Esophagus muscularis mucosa (tissue), 4 donors: ENCODE measurements at places on chromosomes 2 and 18. TPM values are rescaled to one million over a fixed set of nuclear protein-coding genes. Genes with fewer than 3 reads are reported as not detected.
A peak's percentile ranks its signal among the peaks of the same experiment; 100 is the strongest.

Gene ACKR3
- total RNA-seq, result 52.9 TPM

Gene OTOS
- not detected for total RNA-seq

Gene MMADHC
- 134 TPM for total RNA-seq

Gene LYPD6
- 0.83 TPM for total RNA-seq

Gene CD8B2
- total RNA-seq, result not detected

Gene MGAT4A
- total RNA-seq, result 9.9 TPM

Gene RAB11FIP5
- 34.8 TPM for total RNA-seq

Gene SPATA3
- not detected for total RNA-seq

DNA sequence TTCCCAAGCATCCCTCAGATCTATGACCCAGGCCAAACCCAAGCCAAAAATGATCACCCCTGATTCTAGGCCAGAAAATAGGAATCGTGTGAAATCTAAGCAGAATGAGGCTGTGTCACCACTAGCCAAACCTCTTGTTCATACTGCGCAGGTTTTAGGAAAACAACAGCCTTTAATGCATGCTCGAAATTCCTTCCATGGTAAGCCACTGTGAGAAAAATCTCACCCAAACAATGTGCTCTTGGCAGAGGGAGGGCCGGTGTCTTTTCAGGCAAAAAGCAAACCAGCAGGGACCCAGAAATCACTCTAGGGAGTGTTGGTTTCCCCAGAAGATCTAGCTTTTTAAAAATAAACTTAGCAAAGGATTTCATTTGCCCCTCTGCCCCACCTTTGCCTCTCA, 71.2 kb upstream of the FOSL2 start:
- no peak overlapping the region for H3K27ac ChIP-seq
- DNase-seq, result peak; percentile 55
- H3K36me3 ChIP-seq, result peaks cover 3% of the 10 kb centered on the region
- no peak overlapping the region for H3K4me3 ChIP-seq

GRCh38 chr18:49486606-49486952, 455 bp downstream of the C18orf32 start:
- peaks cover 56% of the 10 kb centered on the region for H3K4me1 ChIP-seq
- peak overlapping the region; percentile 97 for H3K27ac ChIP-seq
- peak overlapping the region; percentile 91 for H3K4me3 ChIP-seq
- no peak for DNase-seq
- peaks cover 48% of the 10 kb centered on the region for H3K36me3 ChIP-seq
- no peaks in the 10 kb centered on the region for H3K27me3 ChIP-seq

DNA sequence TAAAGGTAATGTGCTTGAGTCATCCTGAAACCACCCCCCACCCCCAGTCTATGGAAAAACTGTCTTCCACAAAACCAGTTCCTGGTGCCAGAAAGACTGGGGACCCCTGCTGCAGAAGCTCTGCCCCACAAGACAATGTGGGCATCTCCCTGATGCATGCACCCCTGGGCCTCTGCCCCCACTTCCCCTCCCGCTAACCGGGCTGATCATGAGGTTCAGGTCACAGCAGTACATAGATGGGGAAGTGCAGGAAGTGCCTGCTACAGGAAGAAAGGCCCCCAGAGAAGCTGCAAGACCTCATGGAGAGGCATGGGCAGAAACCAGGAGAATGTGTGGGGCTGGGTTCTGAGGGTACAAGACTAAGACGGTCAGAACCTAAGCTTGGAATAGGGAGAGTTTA, 243.4 kb upstream of the ID2 start:
- H3K4me1 ChIP-seq, result no peaks in the 10 kb centered on the region
- H3K27ac ChIP-seq, result no peak overlapping the region
- no peaks in the 10 kb centered on the region for H3K27me3 ChIP-seq
- no peak for DNase-seq
- no peak overlapping the region for H3K4me3 ChIP-seq
- no peaks in the 10 kb centered on the region for H3K36me3 ChIP-seq

DNA sequence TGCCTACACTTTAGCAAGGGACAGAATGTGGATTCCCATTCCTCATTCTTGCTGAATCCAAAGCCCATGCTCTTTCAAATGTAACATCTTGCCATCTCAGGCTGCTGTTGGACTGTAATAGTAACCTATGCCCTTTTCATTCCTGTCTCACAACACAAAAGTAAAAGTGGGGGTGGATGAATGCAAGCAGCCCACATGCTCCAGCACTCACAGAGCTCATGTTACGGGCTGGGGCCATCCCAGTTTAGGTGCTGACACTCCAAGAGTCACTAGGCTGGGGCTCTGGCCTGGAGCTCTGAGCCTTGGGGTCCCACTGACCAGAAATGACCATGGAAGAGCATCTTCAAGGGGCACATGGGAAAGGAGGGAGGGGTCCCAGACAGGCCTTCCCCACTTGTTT, 47.6 kb downstream of the CCBE1 start:
- no peak for DNase-seq
- H3K4me3 ChIP-seq, result no peak overlapping the region

GRCh38 chr2:219285894-219286425, 6.8 kb downstream of the DNAJB2 start:
- peaks cover 57% of the 10 kb centered on the region for H3K36me3 ChIP-seq
- no peak overlapping the region for H3K4me3 ChIP-seq
- peak overlapping the region; percentile 59 for H3K27ac ChIP-seq
- no peaks in the 10 kb centered on the region for H3K27me3 ChIP-seq
- peaks cover 64% of the 10 kb centered on the region for H3K4me1 ChIP-seq

DNA sequence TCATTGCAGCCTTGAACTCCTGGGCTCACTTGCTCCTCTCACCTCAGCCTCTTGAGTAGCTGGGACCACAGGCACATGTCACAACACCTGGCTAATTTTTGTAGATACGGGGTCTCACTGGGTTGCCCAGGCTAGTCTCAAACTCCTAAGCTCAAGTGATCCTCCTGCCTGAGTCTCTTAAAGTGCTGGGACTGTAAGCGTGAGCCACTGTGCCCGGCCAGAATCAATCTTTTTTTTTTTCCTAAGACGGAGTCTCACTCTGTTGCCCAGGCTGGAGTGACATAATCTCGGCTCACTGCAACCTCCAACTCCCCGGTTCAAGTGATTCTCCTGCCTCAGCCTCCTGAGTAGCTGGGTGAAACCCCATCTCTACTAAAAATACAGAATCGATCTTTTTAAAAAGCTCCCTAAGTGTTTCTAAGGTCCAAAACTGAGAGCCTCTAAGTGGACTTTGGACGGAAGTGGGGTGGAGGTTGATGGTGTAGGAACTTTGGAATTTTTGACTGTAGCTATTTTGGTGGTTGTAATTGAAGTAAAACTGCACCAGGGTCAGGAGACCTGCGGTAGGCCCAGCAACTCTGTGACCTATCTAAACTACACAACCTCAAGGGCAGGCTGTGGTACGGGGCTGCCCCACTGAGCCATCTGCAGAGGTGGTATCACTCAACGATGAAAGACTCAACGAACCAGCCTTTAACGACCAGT, 82.9 kb downstream of the POLR1A start:
- H3K4me3 ChIP-seq, result no peak overlapping the region
- H3K27me3 ChIP-seq, result no peaks in the 10 kb centered on the region
- no peak for DNase-seq
- H3K36me3 ChIP-seq, result peaks cover 29% of the 10 kb centered on the region
- H3K27ac ChIP-seq, result no peak overlapping the region
- H3K4me1 ChIP-seq, result peaks cover 13% of the 10 kb centered on the region

- H3K36me3 ChIP-seq, result no peaks in the 10 kb centered on the region
- H3K27ac ChIP-seq, result peak overlapping the region; percentile 61
- H3K4me1 ChIP-seq, result peaks cover 13% of the 10 kb centered on the region
- H3K27me3 ChIP-seq, result no peaks in the 10 kb centered on the region
- H3K4me3 ChIP-seq, result no peak overlapping the region
These were observed 62.8 kb upstream of the HDAC4 start for GRCh38 chr2:239463541-239464165.

DNA sequence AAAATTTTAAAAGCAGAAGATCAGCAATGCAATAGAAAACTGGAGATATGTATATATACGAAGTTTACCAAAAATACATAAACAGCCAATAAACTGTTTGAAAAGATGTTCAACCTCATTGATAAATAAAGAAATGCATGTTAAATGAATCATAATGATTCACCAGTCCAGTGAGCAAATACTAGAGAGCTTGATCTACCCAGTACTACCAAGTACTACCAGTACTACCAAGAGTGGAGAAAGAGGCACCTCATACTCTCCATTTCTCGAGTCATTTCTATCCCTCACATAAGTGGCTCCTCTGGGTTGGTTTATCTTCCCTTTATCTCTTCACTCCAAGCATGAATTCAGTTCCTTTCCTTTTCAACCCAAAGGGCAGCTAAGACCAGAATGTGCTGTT, 138.9 kb downstream of the MREG start:
- no peak overlapping the region for H3K27ac ChIP-seq
- DNase-seq, result no peak
- no peaks in the 10 kb centered on the region for H3K36me3 ChIP-seq
- no peaks in the 10 kb centered on the region for H3K4me1 ChIP-seq
- no peaks in the 10 kb centered on the region for H3K27me3 ChIP-seq
- H3K4me3 ChIP-seq, result no peak overlapping the region

DNA sequence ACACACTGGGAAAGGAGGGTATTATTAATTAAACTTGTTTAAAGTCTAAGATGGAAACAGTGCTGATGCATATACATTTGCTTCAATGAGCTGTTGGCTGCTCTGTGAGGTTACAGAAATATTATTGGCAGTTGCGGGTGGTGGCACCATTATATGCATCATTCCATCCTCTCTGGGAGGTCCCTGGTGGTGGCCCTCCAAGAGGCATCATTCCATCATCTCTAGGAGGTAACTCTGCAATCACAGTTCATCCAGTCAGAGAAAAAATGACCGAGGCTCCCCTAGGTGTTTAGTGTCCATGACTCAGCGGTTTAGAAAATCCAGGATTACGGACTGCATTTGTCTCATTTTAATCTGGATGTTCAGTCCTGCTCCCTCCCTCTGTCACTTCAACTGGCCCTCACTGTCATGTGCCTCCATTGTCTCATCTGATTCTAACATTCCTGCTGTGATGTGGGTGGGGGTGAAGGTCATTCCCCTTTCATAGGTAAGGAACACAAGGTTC, 15.4 kb downstream of the AFF3 start:
- no peaks in the 10 kb centered on the region for H3K27me3 ChIP-seq
- DNase-seq, result no peak
- no peak overlapping the region for H3K27ac ChIP-seq

GRCh38 chr2:173783382-173783781, 181.8 kb downstream of the SP3 start:
- no peak overlapping the region for H3K27ac ChIP-seq
- H3K36me3 ChIP-seq, result no peaks in the 10 kb centered on the region
- no peak overlapping the region for H3K4me3 ChIP-seq
- peaks cover 7% of the 10 kb centered on the region for H3K4me1 ChIP-seq
- no peak for DNase-seq

- no peaks in the 10 kb centered on the region for H3K27me3 ChIP-seq
- peak; percentile 37 for DNase-seq
These were observed 48.8 kb upstream of the KCNE4 start for GRCh38 chr2:223003191-223003590.

- no peak for DNase-seq
- peaks cover 53% of the 10 kb centered on the region for H3K4me1 ChIP-seq
- H3K4me3 ChIP-seq, result peak overlapping the region; percentile 79
- H3K36me3 ChIP-seq, result no peaks in the 10 kb centered on the region
These were observed 3.1 kb downstream of the FIGN start for GRCh38 chr2:163732727-163733126.

GRCh38 chr2:239728751-239729150, 296.4 kb downstream of the NDUFA10 start:
- H3K4me3 ChIP-seq, result no peak overlapping the region
- no peak overlapping the region for H3K27ac ChIP-seq
- H3K27me3 ChIP-seq, result no peaks in the 10 kb centered on the region

DNA sequence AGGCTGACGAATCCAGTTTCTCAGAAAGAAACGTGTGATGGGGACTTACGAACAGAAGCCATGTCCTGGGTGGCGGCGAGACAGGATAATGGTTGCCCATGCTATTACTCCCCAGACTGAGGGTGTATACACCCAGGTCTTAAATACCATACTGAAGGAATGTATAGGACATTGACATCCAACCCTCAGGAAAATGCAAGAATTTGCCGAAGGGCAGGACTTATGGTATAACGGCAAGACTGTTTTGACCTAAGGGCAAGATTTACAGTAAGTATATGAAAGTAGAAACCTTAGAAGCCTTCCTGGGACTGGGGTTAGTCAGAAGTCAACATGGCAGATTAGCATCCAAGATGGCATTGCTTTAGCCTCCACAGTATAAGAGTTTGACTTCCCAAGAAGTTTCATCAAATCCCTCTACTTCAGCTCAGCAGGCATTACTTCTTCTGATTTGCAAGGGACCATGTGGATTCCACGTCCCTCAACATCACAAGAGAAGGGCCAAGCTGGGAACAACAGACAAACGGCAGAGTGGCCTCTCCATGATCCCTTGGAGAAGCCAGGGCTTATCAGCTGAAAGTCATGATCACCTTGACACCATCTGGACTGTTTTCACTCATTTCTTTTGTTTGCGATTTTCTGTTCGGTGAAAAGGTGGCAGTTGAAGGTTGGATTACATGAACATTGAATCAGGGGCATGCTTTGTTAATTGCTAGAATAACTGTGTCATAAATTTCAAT, 21.1 kb downstream of the ST3GAL5 start:
- peaks cover 3% of the 10 kb centered on the region for H3K4me1 ChIP-seq
- no peak for DNase-seq
- H3K4me3 ChIP-seq, result no peak overlapping the region
- no peaks in the 10 kb centered on the region for H3K36me3 ChIP-seq
- no peak overlapping the region for H3K27ac ChIP-seq

- H3K4me3 ChIP-seq, result peak within 1 kb of the TSS; percentile 52
- H3K27ac ChIP-seq, result no peak within 1 kb of the TSS
- H3K4me1 ChIP-seq, result peaks cover 24% of the 10 kb centered on the region
- DNase-seq, result no peak
- no peaks in the 10 kb centered on the region for H3K27me3 ChIP-seq
These were observed at the start of gene NETO1 for GRCh38 chr18:72867746-72868584. Gene NETO1, minus strand, starts transcription at chr18:72867987. Its CDS starts 696 bp downstream, at chr18:72867291.

DNA sequence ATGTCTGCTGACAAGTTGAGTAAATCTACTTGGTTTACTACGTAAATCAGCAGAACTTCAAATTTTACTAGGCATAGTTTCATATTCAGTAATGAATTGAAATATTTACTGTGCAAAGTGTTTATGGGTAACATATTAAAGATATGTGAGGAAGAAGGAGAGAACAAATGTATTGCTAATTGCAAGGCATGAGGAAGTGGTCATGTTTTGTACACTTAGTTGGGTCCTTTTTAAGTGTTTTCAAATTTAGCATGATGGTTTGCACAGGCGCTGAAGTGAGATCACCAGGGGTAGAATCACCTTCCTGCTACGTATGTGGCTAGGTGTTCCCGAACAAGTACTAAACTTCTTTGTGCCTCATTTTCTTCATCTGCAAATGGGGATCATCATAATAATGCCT, 1534.4 kb downstream of the LRP1B start:
- H3K27ac ChIP-seq, result no peak overlapping the region
- no peak overlapping the region for H3K4me3 ChIP-seq
- H3K36me3 ChIP-seq, result no peaks in the 10 kb centered on the region
- H3K4me1 ChIP-seq, result no peaks in the 10 kb centered on the region
- no peak for DNase-seq
- no peaks in the 10 kb centered on the region for H3K27me3 ChIP-seq

- H3K36me3 ChIP-seq, result no peaks in the 10 kb centered on the region
- DNase-seq, result no peak
- no peaks in the 10 kb centered on the region for H3K27me3 ChIP-seq
- H3K4me1 ChIP-seq, result no peaks in the 10 kb centered on the region
- H3K27ac ChIP-seq, result no peak overlapping the region
These were observed 21.0 kb upstream of the RRM2 start for GRCh38 chr2:10101491-10101890.

GRCh38 chr18:66759050-66759828, 155.3 kb upstream of the CDH19 start:
- H3K27ac ChIP-seq, result no peak overlapping the region
- no peaks in the 10 kb centered on the region for H3K36me3 ChIP-seq
- no peaks in the 10 kb centered on the region for H3K27me3 ChIP-seq
- no peaks in the 10 kb centered on the region for H3K4me1 ChIP-seq
